DMS79 (cell line): ENCODE measurements at places on chromosomes 7 and 10.

- no peak for DNase-seq
Observed at GRCh38 chr10:51269821-51270220, 195.5 kb downstream of the PRKG1 start.

GRCh38 chr7:150610233-150610632 lies 22.0 kb downstream of the GIMAP6 start:
- no peak for DNase-seq

DNA sequence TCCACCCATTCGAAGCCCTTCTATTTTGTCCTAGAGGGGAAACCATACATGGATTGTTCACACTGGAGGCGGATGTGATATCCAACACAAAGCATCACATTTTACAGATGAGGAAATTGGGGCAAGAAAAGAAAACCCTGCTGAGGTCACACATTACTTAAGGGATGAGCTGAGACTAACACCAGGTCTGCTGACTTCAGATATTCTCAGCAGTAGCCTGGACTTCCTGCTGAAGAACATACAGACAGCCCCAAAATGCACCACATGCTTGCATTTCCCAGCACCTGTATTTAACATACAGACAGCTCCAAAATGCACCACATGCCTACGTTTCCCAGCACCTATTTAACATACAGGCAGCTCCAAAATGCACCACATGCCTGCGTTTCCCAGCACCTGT lies 11.2 kb downstream of the GIMAP5 start:
- DNase-seq, result no peak

- DNase-seq, result no peak
Observed at GRCh38 chr10:3761021-3761686, 23.9 kb downstream of the KLF6 start.

DNA sequence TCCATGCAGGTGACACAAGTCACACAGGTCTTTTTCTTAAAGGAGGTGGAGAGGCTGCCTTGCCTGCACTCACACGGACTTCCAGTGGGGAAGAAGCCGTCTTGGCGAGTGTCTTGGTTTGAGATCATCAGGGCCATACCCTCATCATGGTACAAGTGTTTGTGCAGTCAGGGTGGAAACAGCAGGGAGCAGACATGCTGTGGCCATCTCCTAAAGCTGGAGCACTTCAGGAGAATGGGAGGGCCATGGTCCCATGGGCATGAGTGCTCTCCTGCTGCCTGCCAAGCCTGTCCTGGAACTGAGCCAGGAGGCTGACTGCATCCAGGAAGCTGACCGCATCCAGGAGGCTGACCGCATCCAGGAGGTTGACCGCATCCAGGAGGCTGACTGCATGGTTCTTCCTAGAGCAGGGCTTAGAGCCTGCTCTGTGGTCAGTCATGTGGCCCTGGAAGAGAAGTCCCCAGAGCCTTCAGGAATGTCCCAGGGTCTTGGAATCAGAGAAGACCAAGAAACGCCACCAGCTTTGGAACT lies 98.4 kb downstream of the ADARB2 start:
- peak; percentile 40 for DNase-seq

DNA sequence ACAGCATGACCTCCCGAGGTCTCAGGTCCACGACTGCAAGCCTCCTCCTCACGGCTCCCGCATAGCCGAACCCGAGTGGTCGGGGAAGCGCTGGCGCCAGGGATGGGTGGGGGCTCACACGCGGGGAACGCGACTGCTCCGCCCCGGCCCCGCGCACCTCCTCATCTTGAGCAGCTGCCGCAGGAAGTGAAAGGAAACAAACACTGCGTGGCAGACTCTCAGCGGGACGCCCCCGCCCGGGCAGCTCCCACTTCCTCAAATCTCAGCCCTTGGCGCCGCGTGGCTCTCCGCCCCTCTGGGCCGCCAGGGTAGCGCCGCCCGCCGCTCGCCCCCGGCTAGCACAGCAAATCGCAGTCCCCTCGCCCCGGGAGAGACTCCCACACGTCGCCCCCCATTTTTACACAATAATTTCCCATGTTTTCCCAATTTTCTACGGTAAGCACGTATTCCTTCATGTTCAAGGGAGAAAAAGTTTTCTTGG lies at the start of gene TMEM243:
TMEM243 (minus strand) TSS at position 188 of the 481 bp plus-strand sequence. CDS start 229 bp downstream, outside the sequence.
- DNase-seq, result no peak

- DNase-seq, result peak; percentile 17
Observed at GRCh38 chr7:25329815-25330214, 101.5 kb upstream of the NPVF start.

DNA sequence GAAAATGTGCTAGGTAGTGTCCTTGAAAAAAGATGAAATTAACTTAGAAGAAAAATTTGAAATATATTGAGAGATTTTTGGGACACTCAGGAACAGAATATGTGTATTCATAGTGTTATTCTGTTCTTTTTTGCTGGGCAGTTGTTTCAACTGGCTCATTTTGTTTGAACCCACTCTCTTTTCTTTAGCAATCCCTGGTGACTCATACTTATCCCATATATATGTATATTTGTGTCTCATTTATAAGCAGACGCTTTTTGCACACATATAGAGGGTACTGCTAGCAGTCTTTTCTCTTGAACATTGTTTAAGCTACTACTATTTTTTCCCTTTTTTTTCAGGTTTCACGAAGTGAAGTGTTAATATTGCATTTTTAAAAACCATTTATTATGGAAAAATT lies 1.9 kb downstream of the EXOC6 start:
- DNase-seq, result no peak

DNA sequence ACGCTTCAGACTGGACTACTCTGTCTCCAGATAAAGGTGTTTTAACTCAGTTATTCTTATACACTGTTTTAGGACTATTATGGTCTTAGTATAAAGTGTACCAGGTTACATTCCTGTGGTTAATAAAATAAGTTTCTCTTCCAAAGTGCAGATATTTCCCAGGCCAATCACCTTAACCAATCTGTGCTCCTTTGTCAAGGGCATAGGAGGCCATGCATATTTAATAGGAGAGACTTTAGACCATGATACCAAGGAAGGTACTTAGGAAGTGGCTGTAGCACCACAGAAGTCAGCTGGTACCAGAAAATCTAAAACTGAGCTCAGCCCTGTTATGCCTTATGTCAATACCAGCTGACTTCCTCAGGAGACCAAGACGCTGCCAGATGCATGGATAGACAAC lies 226.5 kb upstream of the TMEM72 start:
- no peak for DNase-seq

DNA sequence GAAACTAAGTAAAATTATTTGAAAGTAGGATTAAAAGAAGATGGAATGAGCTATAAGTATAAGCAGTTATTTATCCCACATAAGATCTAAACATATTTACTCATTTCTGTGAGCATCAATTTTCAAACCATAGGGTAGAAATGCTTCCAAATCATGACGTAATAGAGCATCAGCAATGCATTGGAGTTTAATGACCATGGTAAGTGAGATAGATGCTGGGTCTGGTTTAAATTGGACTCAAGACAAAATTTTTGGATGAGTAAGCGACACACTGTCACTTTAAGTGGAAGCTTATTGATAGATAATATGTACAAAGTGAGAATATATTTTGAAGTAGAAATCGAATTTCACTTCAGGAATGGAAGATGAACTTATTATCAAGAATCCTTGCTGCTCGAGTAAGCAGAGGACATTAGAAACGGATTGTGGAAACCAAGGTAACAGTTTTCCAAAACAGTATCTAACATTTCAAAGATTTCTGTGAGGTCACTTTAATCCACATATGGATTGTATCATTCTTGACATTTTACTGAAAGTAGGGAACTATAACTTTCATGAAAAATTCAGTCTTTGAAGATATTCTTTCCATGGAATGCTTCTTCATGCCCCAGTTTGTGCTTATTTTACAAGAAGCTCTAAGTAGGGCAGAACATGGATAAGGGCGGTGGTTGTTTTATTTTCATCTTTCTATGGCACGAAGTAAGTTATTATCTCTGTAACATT lies 85.8 kb downstream of the AGMO start:
- no peak for DNase-seq
